ENCODE measurements at places on chromosomes 1 and 21.

GRCh38 chr1:51453010-51453409 lies 66.1 kb downstream of the EPS15 start:
- no peak for DNase-seq

GRCh38 chr1:2783069-2783434 lies 18.4 kb downstream of the TTC34 start:
- DNase-seq, result no peak

DNA sequence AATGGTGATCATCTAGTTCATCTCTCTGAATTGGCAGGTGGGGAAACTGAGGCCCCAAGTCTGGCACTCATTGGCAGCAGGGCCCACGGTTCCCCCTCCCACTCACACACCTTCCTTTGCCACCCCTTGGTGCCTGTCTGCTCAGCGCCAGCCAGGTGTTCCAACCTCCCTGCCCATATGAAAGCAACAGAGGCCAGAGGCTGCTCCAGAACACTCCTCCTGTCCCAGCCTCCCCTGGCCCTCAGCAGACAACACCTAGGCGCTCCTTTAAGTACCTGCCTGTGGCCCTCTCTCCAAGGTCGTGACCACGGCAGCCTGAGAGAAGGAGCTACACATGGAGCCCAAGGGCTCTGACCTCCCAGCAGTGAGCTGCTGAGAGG lies 362.3 kb upstream of the VAMP3 start:
- no peak for DNase-seq

- no peak for DNase-seq
These were observed 1.1 kb downstream of the CASQ2 start for GRCh38 chr1:115767403-115767802.

- DNase-seq, result no peak
These were observed 35.8 kb downstream of the PGBD5 start for GRCh38 chr1:230390371-230390770.

DNA sequence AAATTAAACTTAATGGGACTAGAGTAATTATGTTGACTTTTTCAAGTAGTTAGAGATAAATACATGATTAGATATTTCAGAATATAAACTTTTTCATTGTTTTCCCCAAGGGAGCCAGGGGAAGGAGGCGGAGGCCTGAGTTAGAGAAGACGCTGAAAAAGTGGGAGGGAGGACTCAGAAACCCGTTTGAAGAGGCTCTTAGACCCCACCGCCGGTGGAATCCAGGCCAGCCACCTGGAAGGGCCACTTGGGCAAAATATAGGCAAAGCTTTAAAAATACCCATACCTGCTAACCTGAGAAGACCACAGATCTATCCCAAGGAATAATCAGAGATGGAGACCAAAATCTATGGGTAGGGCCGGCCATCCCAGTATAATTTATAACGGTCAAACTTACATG lies 242.6 kb downstream of the PTPRU start:
- DNase-seq, result no peak

DNA sequence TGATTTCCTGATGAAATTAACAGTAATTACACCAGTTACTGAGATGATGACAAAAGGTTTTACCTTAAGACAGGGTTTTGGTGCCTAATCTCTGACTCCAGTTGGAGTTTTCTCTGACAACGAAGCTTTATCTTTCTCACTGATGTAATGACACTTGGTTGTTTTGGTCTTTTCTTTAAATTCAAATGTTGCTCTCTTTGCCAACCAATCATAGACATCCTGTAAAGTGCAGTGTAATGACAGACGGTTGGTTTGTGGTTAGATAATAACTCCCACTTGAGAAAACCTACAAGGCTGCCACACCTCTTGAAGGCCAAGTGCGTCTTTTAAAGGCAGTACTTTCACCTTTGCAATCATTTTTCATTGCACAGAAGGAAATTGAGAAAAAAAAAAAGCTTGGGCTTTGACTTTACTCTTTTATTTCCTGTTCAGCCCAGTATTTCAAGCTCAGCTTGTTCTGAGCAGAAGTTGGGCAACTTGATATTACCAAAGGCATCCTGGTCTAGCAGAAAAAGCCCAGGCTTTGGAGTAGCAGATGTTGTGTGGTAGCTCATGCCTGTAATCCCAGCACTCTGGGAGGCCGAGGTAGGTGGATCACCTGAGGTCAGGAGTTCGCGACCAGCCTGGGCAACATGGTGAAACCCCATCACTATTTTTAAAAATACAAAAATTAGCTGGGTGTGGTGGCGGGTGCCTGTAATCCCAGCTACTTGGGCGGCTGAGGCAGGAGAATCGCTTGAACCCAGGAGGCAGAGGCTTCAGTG lies 14.9 kb downstream of the PDIK1L start:
- DNase-seq, result peak; percentile 60

DNA sequence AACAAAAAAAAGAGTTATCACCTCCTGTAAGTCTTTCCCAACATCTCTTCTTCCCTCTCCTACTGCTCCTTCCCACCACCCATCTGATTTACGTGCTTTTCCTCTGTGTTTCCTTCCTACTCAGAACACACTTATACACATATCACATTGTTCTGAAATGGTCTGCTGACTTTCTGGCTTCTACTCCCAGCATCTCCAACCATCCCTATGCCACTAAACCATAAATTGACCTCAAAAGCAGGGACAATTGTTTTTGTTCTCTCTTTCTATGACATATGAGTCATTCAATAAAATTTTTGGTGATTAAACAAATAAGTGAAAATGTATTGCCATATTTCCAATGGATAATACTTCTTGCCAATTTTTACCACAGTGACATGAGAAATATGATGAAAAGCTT lies 8.2 kb downstream of the GOLPH3L start:
- DNase-seq, result no peak

DNA sequence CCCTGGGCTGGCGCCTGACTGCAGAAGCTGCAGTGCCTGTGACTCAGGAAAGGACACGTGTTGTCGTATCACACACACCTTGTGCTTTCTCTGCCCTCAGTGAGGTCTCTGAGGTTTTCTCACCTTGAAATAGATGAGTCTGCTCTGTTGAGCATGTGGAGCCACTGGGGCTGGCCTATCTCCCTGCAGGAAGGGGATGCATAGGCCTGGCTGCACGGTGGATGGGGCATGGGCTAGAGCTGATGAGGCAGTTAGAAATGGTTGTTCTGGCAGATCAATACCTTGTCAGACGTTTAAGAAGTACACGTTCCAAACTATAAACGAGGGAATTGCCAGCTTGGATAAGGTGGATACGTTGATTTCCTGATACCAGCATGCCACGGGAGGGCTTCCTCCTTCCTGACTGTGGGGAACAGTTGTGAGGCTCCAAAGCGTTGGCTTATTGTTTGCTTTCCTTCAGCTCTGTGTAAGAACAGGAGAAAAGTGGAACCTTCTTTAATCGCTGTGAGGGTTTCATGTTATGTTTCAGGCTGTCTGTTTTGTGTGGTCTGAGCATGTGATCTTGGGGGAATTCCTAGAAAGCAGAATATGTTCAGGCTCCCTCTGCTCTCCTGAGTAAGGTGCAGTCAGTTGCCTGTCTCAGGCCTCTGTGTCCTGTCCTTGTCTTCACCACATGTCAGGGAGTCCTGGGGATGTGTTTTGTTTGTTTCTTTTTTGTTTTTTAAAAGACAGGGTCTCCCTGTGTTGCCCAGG lies 44.8 kb downstream of the PCNT start:
- DNase-seq, result no peak
